Stimulated activated CD4-positive, alpha-beta T cell treated with anti-CD3 and anti-CD28 coated beads, Interleukin-2, amount 100 ng/mL, for 4 hours (primary cell): ENCODE measurements at places on chromosomes 2 and 18.

- no peak for DNase-seq
Observed at GRCh38 chr2:231884438-231885140, 41.6 kb downstream of the NPPC start.

GRCh38 chr2:38997781-38998180, 108.1 kb downstream of the ARHGEF33 start:
- DNase-seq: no peak

DNA sequence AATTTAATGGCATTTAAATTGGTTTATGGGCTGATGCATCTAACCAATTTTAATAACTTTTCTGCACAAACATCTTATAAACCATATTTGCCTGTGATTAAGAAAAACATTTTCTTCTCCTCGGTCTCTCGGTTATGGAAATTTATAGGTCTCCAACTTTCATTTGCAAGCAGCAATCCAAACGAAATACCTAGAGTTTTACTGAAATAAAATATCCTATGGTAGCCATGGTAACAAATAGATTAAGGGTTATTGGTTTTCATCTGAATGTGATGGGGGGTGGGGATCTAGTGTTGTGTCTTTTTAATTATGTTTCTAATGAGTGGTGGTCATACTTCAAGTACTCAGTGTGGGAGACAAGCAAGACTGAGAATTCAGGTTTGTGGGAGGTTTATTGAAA, 2.9 kb downstream of the KLHL29 start:
- no peak for DNase-seq

- no peak for DNase-seq
Observed at GRCh38 chr2:134736167-134736880, 17.5 kb upstream of the TMEM163 start.

DNA sequence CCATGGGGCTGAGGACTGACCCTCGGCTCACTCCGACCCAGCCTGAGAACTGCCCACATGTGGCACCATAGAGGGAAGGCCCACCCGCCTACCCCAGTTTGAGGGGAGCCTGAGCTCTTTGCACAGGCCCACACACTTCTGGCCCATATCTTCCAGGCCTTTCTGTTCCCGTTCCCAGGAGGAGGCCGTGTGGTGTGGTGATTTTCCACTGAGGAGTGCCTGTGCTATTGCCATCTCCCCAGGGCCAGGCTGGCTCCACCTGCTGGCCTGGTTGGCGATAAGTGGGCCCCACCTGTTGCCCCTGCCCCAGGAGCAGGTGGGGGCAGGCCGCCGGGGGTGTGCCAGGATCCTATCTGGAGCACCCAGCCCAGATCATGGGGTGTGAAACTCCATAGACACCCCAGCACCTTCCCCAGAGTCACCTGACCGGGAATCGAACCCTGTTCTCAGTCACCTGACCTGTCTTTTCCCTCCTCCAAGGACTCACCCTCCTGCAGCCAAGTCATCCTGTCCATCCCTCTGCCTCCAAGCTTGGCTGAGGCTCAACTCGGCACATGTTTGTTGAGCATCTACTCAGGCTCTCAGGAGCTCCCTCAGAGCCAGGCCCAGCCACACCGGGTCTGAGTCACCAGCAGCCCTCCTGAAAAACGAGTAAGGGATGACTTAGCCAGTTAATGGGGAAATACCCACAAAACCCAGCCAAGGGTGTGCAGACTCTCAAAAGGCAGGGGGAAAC, 120.1 kb downstream of the CYP26B1 start:
- DNase-seq: no peak

- DNase-seq: no peak
Observed at GRCh38 chr2:182448371-182448770, 21.5 kb upstream of the PDE1A start.

DNA sequence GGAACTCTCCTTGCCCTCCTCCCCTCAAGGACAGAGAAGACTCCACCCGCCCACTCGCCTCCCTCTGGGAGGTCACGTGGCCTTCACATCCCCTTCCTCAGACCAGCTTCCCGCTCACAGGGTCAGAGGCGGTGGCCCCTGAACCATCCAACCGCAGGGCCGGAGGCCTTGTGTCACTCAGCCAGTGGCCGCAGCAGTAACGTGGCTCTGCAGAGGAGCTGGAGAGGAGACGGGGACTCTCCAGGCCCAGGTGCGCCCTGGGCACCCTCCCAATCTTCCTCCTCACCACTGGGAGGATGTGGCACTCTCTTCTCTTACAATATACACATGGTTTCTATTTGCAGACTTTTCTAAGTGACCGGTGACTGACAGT, 161.7 kb downstream of the TWIST2 start:
- no peak for DNase-seq

- DNase-seq: no peak
Observed at GRCh38 chr2:16680781-16681180, 15.1 kb upstream of the CYRIA start.

DNA sequence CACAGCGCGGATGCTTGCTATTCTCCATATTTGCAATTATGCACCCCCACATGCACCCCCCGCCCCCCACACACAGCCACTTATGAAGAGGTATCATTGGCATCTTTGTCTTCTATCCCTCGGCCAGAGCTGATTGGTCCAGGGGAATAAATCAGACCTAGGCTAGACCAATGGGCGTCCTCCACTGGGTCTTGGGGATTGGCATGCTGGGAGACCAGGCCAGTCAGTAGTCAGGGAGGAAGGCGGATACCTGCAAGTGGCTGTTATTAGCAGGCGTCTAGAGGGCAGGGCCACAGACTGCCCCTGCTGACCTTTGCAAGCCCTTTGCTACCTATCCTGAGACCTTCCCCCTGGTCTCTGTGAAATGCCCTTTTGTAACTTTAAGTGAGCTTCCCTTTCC, 30.0 kb downstream of the ATOH8 start:
- DNase-seq: no peak

DNA sequence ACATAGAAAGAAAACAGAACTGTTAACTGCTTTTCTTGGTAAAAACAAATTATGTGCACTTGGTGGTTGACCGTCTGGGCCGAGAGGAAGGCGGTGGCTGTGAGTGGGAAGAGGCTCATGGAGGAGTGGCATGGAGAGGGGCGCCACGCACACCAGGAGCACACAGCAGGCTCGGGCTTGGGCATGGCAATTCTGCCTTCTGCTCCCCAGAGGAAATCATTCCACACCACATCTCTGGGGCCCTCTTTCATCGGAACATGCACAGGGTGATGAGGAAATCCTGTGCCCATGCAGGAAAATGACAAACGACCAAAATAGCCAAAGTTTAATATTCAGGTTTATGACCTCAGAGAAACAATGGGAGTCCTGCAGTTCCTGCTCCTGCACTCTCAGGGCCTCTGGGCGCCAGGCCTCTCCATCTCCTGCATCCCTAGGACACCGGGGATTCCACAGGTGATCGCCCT, 26.4 kb downstream of the WDFY1 start:
- DNase-seq: no peak

- no peak for DNase-seq
Observed at GRCh38 chr2:12211326-12212175, 465.1 kb downstream of the LPIN1 start.

GRCh38 chr2:16121231-16121985, 181.1 kb downstream of the MYCN start:
- no peak for DNase-seq

DNA sequence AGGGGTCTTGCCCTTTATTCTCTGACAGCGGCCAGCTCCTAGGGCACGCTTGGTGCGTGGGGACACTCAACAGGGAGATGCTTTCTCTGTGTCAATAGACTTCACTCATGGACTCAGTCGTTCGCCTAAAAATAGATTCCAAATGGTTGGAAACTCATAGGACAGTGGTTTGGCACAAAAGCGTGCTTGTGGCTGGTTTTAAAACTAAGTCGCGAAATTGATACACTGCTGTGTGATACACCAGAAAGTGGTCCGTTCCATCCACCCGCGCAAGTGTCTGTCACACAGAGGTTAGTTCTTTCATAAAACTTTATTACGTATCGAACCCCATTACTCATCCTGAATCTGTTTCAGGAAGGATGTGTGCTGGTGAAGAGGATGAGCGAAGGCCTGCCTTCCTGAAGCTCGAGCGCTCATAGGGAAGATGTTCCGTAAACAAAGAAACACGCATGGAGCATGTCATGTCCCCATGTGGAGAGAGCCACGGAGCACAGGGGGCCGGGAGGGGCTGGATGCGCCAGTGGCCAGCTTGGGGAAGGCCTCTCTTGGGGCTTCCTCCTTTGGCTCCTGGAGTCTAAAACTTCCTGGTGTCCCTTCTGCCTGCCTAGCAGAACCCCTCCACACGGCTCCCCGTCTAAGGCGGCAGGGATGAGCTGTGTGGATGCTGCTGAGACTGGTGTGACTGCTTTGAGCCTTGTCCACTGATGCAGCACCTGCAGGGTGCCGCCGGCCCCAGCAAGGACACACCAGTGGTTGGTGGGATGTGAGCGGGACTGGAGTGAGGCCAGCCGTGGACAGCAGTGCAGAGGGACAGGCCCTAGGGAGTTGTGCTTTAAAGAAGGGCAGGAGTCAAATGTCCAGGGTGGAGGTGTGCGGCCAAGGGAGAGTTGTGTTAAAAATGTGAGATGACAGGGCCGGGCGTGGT, 207.2 kb downstream of the GBX2 start:
- DNase-seq: no peak

DNA sequence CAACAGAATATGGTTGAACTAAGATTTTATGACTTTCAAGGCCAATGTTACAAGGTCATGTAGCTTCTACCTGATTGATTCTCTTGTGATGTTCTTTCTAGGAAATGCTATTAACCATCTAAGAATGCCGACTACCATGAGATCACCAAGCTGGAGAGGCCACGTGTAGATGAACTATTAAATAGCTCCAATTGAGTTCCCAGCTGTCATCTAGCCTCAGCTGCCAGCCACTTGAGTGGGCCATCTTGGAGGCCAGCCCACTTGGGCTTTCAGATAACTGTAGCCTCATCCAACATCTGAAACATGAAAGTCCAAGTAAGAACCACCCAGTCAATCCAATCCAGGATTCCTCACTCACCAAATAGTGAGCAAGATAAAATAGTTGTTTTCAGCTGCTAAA, 376.9 kb upstream of the TMEFF2 start:
- no peak for DNase-seq

GRCh38 chr2:933734-934295, 16.8 kb upstream of the SNTG2 start:
- DNase-seq: no peak

GRCh38 chr2:235129850-235130249, 178.0 kb downstream of the SH3BP4 start:
- DNase-seq: no peak

GRCh38 chr2:208477741-208478140, 71.1 kb downstream of the PTH2R start:
- no peak for DNase-seq

DNA sequence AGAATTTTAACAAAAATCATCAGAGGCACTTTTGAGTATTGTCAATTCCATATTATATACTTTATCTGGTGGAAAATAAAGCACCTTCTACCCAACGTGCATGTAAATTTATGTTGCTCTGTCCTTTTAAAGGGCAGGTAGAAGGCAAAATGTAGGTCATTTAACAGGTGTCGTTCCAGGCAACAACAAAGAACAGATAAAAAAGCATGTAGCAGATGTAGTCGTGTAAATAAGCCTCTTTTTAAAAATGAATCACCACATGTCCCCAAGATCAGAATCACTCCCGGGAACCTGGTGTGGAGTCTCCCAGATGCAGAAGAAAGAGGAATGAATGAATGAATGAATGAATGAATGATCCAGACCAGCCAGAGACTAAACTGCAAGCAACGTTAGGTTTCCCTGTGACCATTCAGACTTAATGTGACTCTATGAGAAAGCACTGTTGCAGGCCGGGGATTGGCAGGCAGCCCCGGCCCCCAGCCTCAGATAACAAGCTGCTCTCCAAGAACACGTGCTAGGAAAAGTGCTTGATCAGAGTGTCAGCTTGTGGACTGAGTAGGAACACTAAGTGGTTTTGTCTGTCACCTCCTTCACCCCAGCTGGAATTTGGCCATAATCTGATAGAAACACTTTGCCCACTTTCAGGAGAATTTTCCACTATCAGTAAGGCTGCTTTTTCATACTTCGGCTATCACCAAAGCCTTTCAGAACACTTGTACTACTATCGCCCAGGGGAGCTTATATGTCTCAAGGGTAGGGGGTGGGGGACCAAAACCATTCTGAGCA, 100.6 kb downstream of the CDK15 start:
- DNase-seq: no peak

GRCh38 chr2:58057707-58058530, 11.3 kb downstream of the VRK2 start:
- no peak for DNase-seq

- no peak for DNase-seq
Observed at GRCh38 chr2:30185178-30185577, 38.4 kb downstream of the YPEL5 start.

GRCh38 chr18:59961070-59961469, 61.3 kb downstream of the PMAIP1 start:
- no peak for DNase-seq

GRCh38 chr2:206561962-206562361, 80.3 kb upstream of the FAM237A start:
- DNase-seq: no peak

GRCh38 chr2:212665948-212666347, 127.3 kb upstream of the ERBB4 start:
- no peak for DNase-seq

DNA sequence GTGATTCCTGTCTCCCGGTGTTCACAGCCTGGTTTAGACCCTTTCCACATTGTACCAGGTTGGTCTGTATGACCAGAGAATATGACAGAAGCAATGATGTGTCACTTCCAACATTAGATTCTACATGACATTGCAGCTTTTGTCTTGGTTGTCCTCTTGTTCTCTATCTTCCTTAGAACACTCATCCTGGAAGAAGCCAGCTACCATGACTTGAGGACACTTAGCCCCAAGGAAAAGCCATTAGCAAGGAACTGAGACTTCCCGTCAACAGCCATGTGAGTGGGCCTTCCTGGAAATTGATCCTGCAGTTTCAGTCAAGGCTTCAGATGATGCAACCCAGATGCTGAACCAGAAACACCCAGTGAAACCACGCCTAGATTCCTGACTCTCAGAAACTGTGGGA, 143.3 kb downstream of the MREG start:
- DNase-seq: no peak

- no peak for DNase-seq
Observed at GRCh38 chr2:13260402-13260801, 543.7 kb downstream of the TRIB2 start.

DNA sequence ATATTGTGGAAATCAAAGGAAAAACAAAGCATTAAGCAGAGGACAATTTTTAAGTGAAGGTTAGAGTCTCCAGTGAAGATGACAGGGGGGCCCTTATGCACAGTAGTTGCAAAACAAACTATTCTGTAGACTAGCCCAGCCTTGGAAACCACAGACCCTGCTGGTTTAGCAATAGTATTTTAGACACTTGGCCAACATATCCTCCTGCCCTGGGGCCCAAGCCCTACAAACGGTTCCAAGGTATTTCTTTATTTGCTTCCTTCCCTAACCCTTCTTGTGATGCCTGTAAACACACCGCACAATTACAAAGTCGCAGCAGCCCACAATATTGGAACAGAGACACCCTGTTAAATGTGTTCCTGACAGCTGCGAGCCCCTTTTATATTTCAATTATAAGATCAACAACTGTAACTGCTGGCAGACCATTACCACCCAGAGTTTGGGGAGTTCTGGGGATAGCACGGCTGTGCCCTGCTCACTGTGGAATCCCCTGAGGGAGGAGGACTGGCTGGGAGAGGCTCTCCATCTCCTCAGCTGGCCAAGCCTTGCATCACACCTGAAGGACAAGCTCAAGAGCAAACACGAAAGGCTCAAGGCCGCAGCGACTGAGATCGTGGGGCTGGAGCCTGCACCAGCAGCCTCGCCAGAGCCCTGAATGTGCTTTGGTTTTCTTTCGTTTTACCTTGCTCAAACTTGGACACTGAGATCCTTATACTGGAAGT, 282.2 kb upstream of the ATP5MC3 start:
- no peak for DNase-seq

GRCh38 chr2:120354467-120354866, 8.5 kb downstream of the INHBB start:
- peak; percentile 18 for DNase-seq
